ENCODE measurements at places on chromosomes 6 and 20.
A peak's percentile ranks its signal among the peaks of the same experiment; 100 is the strongest.

GRCh38 chr6:81722506-81723223, 29.8 kb downstream of the TENT5A start:
- DNase-seq = no peak

DNA sequence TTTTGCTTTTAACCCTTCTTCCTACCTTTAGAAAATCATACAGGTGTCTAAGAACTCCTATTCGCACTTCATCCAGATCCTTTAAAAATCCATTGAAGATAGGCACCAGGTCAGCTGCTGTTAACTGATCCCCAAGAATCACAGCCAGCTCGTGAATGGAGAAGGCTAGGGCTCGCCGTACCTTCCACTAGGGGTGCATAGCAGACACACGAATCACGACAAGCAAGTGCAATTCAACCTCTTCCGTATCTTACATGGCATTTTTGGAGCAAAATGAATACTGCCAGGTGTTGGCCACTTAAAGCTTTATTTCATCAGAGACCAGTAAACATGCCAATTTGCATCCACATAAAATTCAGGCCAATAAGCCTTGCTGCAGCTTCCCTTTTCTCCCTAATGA, 10.8 kb upstream of the ANKRD60 start:
- DNase-seq = no peak

DNA sequence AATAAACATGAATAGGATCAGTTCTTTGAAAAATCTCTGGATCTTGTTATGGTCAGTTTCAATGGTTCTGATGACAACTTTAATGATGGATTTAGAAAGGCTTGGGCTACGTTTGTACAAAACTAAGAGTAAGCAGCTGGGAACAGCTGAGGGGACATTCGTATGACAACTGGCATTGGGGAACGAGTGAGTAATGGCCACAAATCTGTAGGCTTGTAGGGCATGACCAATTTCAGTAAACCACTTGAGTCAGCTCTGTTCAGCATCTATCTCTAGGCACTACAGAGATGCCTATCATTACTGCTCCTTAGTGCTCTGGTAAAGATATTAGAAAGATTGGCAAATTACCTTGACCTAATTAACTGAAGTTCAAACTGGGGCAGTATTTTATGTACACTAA, 1375.6 kb downstream of the EPHA7 start:
- no peak for DNase-seq

DNA sequence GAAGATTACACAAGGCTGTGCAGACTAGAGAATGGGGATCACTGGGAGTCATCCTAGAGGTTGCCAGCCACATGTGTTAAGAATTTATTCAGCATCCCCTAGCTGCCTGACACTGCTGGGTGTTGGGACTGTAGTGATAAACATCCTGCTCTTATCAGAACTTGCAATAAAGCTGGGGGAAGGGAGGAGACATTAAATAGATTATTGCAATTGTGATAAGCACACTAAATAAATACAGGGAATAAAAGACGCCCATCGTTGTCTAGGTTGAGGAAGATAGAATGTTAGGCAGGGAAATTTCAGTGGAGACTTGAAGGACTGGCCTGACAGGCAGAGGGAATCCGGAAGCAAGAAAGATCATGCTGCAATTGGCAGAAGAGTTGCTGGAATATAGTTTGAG, 33.2 kb upstream of the TRAM2 start:
- DNase-seq = no peak

- no peak for DNase-seq
Observed at GRCh38 chr6:136566007-136566487, 15.8 kb upstream of the MAP7 start.

DNA sequence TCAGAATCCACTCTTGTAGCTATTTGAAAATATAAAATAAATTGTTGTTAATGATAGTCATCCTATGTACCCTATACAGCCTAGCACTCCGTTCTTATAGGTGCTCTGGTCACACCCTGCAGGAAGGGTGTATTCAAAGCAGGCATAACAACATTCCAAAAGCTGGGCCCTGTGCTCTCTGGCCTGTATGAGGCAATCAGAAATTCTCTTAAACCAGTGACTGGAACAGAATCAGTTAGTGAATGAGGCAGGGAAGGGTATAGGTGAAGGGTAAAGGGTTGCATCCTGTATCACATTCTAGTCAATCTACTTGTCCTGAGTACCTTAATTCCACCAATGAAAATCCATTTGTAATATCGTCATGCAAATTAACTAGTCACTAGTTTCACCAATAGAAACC, 154.5 kb upstream of the ZNF217 start:
- no peak for DNase-seq

GRCh38 chr20:10928841-10929421, 255.1 kb upstream of the JAG1 start:
- DNase-seq = no peak

DNA sequence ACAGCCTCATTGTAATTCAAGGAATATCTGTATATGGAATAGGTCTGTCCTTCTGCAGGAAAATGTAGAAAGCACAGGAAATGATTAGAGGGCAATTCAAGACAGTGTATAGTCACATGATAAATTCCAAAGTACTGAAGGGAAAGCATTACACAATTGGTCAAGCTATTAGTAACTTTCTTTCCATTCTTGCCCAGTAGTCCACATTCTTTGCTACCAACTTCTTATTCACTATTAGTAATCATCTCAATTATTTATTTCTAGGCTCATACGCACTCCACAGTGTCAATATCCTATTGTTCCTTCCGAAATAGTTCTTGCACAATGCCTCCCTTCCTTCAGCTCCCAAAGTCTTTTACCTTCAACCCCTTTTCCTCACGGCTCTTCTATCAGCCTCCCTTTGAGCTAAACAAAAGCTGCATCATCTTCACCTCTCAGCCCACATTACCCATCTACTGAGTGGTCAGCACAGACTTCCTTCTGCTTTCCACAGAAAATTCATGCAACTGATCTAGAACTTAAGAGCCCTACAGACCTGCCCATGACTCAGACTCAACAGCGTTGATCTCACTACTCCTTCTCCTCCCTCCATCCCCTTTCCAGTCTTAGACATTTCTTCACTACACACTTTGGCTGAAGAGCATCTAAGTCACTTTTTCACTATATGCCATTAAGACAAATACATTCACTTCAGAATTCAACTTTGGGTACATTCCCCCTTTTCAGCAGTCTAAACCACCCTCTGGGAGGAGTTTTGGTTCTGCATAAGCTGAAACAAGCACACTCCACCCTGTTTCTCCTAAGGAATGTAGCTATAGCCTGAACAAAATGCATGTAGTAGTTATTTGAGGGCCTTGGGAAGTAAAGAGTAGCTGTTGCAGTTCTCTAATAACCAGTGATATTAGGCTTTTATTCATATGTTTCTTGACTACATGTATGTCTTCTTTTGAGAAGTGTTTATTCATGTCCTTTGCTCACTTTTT, 157.9 kb downstream of the KIF16B start:
- DNase-seq = no peak

- DNase-seq = no peak
Observed at GRCh38 chr20:4714818-4715217, 6.9 kb upstream of the PRND start.

DNA sequence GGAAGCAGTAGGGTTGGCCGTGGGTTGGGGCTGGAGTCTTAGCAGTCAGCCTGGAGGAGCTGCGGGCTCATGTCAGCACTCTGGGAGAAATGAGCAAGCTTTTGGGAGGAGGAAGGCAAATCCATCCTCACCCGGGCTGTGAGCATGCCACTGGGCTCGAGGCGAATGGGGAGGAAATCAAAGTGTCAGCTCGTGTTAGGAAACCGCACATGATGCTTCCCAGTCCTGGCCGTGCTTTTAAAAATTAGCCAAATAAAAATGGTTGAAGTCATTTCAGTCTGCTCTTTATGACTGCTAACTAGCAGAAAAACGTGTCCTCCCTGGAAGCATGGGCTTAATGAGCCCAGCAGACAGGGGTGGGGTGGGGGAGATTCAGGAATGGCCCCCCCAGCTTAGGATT, 98.1 kb downstream of the NFATC2 start:
- DNase-seq = no peak

DNA sequence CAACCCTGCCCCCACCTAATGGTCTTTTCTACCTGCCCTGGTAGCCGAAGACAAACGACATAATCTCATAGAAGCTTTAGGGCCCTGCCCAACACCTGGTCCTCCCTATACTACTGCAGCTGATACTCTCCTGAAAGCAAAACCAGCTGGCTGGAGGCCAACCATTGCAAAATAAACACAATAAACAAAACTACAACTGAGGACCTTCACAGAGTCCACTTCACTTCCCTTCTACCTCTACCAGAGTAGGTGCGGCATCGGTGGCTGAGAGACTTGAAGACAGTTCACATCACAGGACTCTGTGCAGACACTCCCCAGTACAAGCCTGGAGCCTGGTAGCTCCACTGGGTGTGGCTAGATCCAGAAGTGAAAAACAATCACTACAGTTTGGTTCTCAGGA, 476.2 kb downstream of the MMUT start:
- DNase-seq = no peak

DNA sequence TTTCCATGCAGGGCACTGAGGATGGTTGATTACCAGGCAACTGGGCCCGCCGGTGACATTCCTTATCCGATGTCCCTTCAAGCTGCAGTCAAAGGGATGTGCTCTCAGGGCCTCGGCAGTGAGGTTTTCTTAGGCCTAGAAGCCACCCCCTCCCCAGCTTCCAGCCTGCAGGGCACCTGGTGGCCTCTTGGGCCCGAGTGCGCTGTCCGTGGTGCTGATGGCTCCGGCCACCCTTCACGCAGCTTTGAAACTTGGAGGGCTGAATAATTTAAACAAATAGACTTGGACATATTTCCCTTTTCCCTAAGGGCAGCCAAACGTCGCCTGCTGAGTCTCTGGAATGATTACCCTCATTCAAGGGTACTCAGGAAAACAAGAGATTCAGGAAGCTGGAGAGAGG, 8.9 kb upstream of the MLN start:
- no peak for DNase-seq

DNA sequence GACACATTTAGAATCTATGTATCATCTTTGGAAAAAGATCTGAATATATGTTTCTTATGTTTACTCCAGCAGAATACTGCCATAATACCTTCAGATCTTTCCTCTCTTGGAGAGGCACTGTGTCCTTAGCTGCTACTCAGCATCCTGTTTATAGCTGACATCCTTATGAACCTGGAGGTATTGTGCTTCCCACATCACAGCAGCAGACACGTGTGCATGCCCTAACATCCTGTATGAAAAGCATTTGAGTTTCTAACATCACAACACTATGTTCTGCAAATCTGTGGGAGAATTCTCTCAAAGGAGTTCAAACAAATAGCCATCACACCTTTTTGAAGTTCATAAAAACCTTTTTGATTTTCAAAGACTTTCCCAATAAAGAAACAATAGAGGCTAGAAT, 216.0 kb downstream of the GJA1 start:
- no peak for DNase-seq

- DNase-seq = no peak
Observed at GRCh38 chr6:10733151-10733715, 10.4 kb downstream of the TMEM14C start.

- DNase-seq = no peak
Observed at GRCh38 chr20:33910056-33910455, 83.7 kb upstream of the RALY start.

DNA sequence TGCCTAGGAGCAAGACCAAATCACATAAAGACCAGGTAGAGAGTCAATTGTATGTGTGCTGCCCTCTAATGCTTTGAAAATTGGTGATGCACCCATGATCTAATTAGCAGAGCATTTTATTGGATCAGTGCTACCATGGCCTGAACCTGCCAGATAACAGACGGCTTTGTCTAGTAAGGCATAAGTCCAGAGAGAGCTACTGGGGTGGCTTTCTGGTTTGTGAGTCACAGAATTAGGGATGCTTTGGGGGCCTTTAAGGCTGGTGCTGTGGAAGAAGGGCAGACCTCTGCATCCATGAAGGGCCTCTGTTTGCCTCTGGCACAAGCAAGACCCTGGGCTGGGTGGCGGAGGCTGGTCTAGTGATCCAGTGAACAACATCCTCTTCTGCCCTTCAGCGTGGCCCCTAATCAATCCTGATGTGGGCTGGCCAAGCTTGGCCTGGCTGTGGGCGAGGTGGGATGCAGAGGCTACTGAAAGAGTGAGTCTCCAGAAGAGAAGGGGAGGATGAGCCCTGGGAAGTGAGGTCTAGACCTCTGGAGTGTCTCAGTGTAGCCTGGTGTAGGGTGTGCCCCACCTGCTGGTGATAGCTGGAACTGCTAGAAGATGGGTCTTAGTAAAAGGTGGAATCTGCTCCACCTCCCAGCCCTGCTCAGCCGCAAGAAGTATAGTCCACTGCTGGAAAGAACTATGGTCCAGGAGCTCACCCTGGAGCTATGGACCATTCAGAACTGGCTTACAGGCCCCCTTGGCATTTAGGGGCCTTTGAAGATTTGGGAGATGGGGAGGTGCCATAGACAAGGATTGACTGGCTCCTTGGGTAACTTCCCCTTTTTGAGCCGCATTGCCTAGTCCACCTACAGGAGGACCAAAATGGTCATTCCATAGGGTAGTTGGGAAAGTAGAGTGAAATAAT, 36.7 kb upstream of the AAR2 start:
- peak; percentile 41 for DNase-seq

GRCh38 chr6:95280686-95281273, 296.6 kb upstream of the MANEA start:
- DNase-seq = no peak

DNA sequence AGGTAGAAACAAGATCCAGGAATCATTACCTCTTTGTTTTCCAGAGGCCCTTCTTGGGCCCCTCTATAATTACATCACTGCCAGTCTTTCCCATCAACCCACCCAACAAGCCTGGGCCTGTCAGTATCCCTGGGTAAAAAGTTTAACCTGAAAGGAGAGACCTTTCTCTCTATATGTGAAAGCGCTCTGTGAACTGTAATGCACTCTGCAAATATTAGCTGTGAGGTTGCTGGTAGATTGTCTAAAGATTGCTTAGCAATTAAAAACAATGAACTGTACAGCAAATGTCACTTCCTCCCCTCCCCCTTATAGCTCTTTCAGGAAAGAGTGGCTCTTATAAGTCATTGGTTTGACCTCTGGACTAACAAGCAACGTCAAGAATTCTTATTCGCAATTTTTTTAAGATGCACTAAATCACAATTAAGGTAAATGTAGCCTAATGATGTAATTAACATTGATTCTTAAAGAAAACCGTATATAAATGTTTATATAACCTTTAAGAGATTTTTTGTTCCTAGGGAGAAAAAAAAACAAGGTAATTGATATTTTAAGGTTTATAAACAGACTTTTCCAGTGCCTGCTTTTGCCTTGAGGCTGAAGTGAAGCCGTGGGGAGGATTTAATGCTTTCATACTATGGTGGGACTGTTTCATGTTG, 18.4 kb downstream of the ECT2L start:
- DNase-seq = no peak

GRCh38 chr6:116384727-116385458, 14.1 kb downstream of the DSE start:
- no peak for DNase-seq

GRCh38 chr6:11042025-11042749, 1.9 kb downstream of the ELOVL2 start:
- no peak for DNase-seq

GRCh38 chr20:54110457-54110856, 40.1 kb upstream of the BCAS1 start:
- no peak for DNase-seq
